ENCODE measurements at places on chromosomes 2 and 18. TPM values are rescaled to one million over a fixed set of nuclear protein-coding genes. Genes with fewer than 3 reads are reported as not detected.

DNA sequence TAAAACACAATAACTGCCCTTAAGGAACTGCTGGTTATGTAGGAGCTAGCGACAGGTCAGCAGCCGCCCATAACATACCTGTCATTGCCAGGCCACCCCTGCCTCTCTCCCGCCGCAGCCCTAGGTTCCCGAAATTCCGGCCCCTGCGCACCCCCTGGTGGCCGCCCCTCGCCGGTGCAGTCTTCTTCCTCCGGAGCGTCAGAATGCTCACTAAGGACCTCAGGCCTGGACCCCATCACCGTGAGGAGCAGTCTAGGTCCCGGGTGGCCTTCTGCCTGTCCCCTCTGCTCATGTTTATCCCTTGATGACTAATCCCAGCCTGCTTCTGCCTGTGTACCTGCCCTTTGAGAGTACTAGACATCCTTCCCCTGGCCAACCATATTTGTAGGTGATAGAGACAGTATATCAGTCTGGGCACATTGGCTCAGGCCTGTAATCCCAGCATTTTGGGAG is 115.7 kb upstream of the SLC1A4 start:
- peak; percentile 86 for DNase-seq

GRCh38 chr2:63399156-63399555 is 189.1 kb downstream of the WDPCP start:
- no peak for DNase-seq

DNA sequence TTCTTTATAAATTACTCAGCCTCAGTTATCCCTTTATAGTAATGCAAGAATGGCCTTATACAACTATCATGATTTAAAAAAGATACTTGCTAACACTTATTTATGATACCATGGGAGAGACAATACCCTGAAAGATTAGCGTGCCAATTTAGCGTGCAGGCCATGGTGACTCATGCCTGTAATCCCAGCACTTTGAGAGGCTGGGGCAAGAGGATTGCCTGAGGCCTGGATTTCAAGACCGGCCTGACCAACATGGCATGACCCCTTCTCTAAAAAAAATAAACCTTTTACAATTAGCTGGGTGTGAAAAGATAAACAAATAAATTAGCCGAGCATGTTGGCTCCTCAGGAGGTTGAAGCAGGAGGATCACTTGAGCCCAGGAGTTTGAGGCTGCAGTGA is 493.4 kb upstream of the FSIP2 start:
- DNase-seq, result no peak

DNA sequence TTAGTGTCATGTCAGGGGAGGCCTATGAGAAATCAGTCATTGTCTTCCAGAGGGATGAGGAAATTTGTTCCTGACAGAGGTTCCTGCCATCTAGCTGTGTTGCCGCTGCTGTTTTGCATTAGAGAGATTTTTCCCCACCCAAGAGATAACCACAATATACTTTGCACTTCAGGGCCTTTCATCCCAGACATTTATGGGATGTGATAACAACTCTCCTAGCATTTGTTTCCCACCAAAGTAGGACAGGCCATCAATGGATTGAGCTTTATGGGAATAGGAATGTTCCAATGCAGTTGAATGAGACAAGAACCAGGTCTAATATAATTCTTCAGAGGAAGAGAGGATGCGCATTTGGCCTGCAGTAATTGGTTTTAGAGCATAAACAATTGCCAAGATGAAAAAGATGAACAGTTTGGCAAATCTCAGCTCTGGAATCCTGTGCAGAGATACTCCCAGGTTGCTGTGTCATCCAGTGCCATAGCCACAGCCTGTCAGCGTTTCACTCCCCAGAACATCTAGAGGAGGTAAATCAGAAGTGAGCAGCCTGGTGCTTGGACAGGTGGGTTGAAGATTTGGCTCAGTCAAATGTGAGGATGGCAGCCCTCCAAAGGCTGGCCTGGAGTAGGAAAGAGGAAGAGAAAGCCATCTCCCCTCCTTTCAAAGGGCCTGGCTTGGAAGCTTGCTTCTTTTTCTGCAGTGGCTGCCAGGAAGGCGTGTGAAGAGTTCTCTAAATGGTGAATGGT is 93.7 kb upstream of the SETBP1 start:
- DNase-seq, result peak; percentile 77

- DNase-seq, result peak; percentile 57
These were observed 4.2 kb upstream of the TMEM185B start for GRCh38 chr2:120227111-120227991.

DNA sequence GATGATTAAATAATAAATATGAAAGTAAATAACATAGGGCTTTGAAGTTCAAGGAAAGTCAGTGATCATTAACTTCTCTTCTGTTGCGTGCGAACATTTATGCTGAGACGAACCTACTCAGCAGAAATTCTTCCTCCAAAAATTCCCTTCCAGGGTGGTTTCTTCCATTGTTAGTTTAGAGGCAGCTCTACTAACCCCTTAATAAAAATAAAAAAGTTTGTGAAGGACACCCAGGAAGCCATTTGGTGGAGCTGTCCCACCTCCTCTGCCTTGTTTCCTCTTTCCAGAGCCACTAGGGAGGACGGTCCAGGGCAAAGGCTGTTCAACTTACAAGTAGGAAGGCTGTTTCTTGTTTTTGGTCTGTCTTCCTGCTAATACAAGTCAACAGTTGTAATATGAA is 2.1 kb upstream of the SMAD2 start:
- DNase-seq, result no peak

- DNase-seq, result no peak
These were observed 190.4 kb upstream of the KYNU start for GRCh38 chr2:142687075-142687474.

GRCh38 chr2:204650611-204651010 is 105.3 kb downstream of the PARD3B start:
- DNase-seq, result no peak

DNA sequence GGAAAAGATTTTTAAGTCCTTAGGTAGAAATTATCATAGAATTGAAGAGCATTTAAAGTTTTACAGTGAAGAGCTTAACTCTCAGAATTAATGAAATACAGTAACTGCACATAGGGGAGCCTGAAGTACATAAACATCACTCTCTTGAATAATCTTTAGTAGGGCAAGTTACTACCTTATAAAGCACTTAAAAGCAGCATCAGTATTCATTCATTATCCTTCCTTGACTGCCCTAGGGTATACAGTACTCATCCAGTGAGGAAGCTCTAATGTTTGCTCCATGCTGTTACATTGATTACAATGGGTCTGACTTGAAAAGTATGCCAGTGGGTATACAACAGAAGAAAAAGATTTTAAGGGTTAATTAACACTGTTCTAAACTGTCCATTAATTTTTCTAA is 66.5 kb downstream of the ATF2 start:
- DNase-seq, result no peak

GRCh38 chr2:145724311-145724898 is 1204.5 kb upstream of the ZEB2 start:
- no peak for DNase-seq

- DNase-seq, result no peak
These were observed 146.6 kb downstream of the ERBB4 start for GRCh38 chr2:212392043-212392442.

GRCh38 chr2:217935901-217936684 is 66.7 kb downstream of the TNS1 start:
- DNase-seq, result no peak

DNA sequence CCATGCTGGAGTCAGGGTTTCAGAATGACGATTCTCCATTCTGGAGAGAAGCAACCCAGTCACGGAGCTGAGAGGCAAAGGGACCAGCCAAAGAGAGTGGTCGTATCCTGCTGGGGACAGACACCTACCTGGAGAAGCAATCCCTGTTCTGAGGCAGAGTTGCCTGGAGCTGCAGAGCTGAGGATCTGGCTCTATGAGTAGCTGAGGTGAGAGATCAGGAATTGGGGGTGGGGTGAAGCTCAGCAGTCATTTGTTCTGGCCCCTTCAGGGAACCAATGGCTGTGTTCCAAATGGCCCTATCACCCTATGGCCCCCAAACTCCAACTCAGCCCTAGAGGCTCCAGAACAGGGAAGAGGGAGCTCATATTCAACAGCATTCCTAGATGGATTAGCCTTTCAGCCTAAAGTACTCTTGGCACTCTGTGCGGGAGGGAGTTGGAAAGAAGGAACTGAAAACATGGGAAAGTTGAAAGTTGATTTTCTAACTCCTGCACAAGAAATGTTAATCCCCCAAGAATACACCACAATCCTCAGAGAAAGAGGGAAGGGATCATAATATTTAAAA is 3.3 kb upstream of the ATRAID start:
- DNase-seq, result peak; percentile 26

DNA sequence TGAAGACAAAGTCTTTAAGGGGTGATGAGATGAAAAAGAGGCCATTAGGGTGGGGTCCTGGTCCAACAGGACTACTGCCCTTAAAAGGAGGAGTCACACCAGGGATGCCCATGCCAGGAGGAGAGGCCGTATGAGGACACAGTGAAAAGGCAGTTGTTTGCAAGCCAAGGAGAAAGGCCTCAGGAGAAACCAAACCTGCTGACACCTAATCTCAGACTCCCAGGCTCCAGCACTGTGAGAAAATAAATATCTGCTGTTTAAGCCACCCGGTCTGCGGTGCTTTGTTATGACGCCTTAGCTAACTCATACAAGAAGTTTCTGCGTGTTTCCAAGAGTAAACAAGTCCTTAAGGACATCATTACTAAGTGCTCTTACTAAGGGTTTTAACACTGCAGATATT is 93.6 kb downstream of the DNER start:
- no peak for DNase-seq

- no peak for DNase-seq
These were observed 73.1 kb downstream of the DNAH7 start for GRCh38 chr2:195995499-195995898.

DNA sequence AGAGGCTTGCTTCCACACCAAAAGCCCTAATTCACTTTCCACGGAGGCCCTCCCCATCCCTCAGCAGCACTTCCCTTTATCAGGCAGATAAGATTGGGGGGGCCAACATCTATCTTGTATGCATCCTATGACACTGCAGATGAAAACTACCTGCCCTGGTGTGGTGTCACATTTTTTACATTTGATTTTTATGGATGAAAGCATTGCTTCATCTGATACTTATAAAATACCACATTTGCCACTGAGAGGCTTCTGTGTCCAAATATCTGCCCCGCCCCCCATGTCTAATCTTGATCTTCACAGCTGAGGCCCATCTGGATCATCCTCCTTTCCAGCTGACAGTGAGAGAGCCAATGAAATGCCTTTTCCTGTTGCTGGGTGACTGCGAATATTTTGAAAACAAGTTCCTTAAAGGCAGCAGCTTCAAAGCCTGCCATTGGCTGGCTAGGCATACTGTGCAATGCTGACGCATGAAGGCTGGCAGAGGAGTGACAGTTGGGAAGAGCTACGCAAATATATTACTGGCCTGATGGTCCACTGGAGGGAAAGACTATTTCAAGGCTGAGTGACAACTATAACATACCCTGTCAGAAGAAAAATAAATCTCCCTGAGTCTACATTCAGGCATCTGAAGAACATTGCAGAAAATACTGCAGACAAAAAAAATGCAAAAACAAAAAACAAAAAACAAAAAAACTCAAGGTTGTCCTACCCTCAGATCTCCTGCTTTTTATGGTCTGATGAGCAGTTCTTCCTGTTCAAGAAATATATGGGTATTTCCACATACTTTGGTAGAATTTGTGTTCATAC is 318.7 kb downstream of the PDE11A start:
- peak; percentile 87 for DNase-seq

DNA sequence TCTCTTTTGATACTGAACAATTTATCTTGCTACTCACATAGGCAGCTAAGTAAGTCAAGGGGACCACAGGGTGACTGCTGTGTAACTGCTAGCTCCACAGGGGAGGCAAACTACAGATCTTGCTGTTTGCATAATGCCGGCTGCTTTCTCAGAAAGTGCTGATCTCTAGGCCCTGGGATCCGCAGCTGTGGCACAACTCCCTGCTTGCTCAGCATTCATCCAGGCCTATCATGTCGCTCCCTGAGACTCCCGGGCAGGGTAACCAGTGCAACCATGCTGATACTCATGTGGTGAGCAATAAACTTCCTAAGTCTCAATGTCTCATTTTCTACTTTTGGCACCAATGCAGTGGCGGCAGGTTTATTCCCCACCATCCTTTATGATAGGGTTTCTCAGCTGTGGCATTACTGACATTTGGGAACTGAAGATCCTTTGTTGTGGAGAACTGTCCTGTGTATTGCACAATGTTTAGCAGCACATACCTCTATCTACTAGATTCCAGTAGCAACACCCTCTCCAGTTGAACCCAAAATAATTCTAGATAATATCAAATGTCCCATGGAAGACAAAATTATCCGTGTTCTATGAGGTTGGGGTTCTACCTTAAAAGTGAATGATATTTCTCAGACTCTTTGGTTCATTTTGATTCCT is 1101.3 kb downstream of the LRP1B start:
- DNase-seq, result no peak

GRCh38 chr18:9561759-9562158 is 52.6 kb downstream of the PPP4R1 start:
- DNase-seq, result no peak

- DNase-seq, result no peak
These were observed 10.3 kb upstream of the INO80C start for GRCh38 chr18:35508030-35508429.

GRCh38 chr2:4947911-4948310 is 744.3 kb upstream of the SOX11 start:
- DNase-seq, result no peak

Gene MOGAT1
- total RNA-seq, result not detected

Gene PID1
- 67.4 TPM for total RNA-seq

Gene MORN2
- 10.4 TPM for total RNA-seq

Gene RUFY4
- 0.55 TPM for total RNA-seq

Gene GALNT13
- 2.5 TPM for total RNA-seq

Gene TSGA10
- total RNA-seq, result 3.3 TPM

Gene CRYGC
- not detected for total RNA-seq

Gene MALL
- 14.1 TPM for total RNA-seq

Gene INPP1
- 19.9 TPM for total RNA-seq

Gene ITPRIPL1
- 2.0 TPM for total RNA-seq

Gene HTR2B
- total RNA-seq, result 2.1 TPM

Gene SP3
- 120 TPM for total RNA-seq

Gene C1D
- total RNA-seq, result 37.9 TPM

Gene CAPN13
- not detected for total RNA-seq
